ENCODE measurements at places on chromosomes 7 and 10. TPM values are rescaled to one million over a fixed set of nuclear protein-coding genes. Genes with fewer than 3 reads are reported as not detected.

DNA sequence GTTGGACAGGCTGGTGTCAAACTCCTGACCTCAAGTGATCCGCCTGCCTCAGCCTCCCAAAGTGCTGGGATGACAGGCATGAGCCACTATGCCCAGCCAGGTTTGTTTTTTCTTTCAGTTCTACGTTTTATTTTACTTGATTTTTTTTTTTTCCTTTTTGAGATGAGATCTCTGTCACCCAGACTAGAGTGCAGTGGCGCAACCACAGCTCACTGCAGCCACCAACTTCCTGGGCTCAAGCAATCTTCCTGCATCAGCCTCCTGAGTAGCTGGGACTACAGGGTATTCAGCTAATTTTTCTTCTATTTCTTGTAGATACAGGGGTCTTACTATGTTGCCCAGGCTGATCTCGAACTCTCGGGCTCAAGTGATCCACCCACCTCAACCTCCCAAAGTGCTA is 24.3 kb downstream of the GDI2 start:
- DNase-seq, result no peak

- DNase-seq, result peak; percentile 76
Measured at GRCh38 chr10:114026189-114027040, 17.3 kb upstream of the ADRB1 start.

- DNase-seq, result no peak
Measured at GRCh38 chr7:151999424-152000090, 25.9 kb upstream of the GALNT11 start.

DNA sequence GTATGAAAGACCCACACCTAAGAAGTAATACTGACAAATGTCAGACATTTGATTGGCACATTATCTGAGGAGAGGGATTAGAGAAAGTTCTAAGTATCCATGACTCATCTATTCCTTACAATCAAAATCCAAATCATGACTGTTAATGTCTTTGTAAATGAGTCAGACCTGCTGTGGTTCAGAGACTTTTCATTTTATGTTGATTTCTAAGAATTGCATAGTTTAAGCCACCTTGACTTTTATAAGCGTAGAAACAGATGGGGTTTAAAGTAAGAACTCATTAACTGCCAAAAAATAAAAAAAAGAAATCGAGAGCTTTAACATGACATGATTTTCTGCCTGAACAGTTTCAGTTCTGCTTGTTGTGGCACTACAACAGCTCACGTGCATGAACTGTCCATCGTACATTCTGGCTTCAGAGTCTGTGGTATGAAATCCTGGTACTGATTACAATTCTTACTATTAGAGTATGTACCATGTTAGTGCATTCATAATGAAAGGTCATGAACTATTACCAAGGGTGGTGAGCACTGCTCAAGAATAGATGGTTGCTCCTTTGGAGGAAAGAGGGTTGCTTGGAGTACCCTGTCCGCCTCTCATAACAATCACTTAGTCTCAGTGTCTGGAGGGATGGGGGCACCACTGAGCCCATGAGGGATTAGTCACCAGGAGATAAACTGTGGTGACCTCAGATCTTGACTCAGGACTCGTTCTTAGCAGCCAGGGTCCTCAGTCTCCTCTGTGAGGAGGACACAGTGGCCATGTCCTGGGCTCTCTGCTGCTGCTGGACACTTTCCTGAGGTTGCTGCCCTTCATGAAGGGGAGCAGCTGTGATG is 42.2 kb downstream of the ACSM6 start:
- DNase-seq, result peak; percentile 73

DNA sequence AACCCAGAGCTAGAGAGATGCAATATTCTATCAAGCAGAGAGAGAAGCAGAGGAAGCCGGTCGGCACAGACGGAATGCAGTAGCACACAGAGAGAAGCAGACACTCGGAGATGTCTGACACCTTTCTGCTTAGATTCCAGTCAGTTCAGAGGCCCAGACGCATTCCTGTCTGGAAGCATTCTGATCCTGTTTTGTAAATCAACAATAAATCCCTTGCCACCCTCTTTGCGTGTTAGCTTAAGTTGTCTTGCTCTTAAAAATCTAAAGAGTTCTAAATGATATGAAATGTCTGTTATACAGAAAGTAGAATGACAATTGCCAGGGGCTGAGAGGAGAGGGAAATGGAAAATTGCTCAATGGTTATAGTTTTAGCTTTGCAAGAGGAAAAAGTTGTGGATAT is 27.4 kb upstream of the ATRNL1 start:
- DNase-seq, result no peak

DNA sequence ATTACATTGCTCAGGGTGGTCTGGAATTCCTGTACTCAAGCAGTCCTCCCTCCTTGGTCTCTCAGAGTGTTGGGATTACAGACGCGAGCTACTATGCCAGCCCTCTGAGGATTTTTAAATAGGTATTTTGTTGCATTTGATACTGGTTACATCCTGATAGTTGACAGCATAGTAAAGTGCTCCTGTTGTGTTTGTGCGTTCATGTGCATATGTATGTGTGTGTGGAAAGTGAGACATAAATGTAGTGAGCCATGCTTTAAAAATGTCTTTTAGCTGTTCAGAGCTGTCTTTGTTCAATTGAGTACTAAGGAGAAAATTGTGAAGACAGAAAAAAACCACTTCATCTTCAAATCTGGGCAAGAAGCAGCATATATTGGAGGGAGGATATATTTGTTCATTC is 27.8 kb downstream of the ZNRF2 start:
- peak; percentile 28 for DNase-seq

- DNase-seq, result no peak
Measured at GRCh38 chr10:58644311-58644710, 131.6 kb downstream of the BICC1 start.

DNA sequence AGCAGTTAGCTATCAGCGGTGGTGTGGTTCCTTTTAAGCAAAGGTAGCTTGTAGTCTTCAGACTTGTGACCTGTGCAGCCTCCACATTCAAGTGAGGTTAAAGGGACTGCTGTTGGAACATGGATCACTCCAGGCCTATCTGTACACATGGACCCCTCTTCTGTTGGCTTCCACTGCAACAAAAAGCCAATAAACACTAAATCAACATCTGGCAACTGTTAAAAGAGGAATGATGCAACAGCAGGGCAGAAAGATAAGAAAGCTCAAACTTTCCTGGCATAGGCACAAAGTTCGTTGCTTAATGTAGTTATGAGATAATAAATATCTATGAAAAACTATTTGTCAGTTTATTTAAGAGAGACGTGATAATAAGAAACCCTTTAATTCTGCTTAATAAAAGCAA is 4.0 kb upstream of the MINPP1 start:
- no peak for DNase-seq

DNA sequence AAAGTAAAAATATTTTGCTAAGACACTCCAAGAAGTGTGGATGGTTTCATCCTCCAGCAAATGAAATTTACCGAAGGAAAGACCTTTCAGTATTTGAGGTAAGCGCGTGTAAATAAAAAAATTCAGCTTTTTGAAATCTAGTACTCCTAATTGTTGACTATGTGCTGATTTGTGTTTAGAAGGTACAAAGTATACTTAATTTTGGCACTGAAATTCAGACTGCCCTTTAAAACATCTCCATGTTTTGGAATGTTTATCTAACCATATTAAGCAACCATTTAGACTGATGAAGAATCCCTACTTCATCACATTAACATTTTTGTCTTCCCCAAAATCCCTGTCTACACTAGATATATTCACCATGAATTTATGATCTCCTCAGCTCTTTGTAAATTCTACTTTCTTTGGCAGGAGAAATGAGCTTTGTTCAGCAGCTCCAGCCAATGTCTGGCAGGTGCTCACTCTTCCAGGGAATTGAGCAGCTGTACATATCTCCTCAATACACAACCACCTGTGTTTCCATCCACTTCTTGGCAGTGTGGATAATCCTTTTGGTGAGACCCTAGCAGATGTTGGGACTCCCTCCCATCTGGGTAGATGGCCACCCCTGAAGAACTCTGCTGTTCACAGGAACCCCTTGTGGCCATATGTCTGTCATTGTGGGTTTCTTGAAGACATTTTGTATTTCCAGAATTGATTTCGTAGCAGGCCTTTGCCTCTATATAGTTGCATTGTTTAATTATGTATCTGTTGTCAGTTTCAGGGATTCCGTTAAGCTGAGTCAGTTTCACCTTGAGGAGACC is 129.4 kb upstream of the SAMD8 start:
- no peak for DNase-seq

- no peak for DNase-seq
Measured at GRCh38 chr10:78248651-78249464, 215.2 kb downstream of the RPS24 start.

- DNase-seq, result no peak
Measured at GRCh38 chr10:46050941-46051623, 5.0 kb upstream of the MSMB start.

- no peak for DNase-seq
Measured at GRCh38 chr10:11425296-11425610, 186.2 kb downstream of the USP6NL start.

- no peak for DNase-seq
Measured at GRCh38 chr7:25180946-25181345, 47.3 kb downstream of the NPVF start.

GRCh38 chr7:151570366-151570915 is 50.7 kb upstream of the RHEB start:
- DNase-seq, result peak; percentile 52

DNA sequence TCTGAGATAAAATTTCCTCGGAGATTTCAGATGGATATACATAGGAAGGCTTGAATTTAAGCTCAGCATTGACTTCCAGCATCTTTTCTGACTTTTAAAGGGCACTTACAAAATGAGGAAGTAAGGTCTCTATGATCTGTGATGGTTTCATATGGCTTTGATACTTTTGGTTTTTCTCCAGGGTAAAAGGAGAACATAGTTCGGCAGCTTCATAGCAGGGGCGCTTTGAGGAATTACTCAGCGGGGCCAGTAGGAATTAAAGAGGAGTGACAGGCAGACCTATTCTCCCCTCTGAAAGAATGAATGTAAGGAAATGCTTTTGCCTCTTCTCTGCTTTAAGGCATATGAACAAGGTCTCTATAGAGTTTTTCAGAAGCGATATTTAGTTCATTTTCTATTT is 80.0 kb upstream of the PCDH15 start:
- DNase-seq, result no peak

DNA sequence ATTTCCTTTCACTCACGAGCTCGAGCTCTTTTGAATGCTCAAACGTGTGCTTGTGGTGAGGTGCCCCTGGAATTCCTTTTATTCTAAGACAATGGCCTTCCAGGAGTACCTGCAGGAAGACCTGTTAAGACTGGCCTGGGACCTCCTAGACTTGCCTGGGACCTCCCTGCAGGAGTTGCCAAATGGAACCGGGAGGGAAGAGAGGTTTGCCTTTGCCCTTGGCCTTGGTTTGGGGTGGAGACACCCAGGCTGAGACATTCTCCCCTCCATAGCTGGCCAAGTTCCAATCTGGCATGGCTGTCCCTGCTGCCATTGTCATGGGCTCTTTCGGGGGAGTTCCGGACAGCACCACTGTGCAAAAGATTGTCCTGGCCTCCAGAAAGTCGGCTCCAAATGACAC is 39.7 kb downstream of the DNAJB12 start:
- DNase-seq, result no peak

- DNase-seq, result no peak
Measured at GRCh38 chr10:61905837-61906561, 4.5 kb downstream of the ARID5B start.

DNA sequence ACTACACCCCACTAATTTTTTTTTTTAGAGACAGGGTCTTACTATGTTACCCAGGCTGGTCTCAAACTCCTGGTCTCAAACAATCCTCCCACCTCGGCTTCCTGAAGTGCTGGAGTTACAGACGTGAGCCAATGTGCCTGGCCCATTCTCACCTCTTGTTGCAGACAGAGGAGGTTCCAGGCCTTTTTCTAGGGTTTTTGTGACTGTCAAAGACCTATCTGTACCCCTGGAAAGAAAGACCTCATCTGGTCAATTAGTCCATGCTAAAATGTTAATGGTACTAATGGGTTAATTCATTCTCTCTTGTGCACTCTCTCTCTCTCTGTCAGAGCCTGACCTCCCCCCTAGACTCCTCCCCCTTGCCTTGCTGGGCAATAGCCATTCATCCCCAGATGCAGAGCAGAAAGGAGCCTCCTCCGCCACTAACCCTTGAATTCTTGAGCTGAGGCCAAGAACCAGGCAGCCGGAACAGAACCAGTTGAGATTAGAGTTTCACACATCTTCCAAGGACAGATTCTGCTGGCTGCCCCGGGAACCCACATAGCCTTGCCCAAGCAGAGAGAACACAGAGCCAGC is 209.7 kb downstream of the SKIDA1 start:
- DNase-seq, result no peak

DNA sequence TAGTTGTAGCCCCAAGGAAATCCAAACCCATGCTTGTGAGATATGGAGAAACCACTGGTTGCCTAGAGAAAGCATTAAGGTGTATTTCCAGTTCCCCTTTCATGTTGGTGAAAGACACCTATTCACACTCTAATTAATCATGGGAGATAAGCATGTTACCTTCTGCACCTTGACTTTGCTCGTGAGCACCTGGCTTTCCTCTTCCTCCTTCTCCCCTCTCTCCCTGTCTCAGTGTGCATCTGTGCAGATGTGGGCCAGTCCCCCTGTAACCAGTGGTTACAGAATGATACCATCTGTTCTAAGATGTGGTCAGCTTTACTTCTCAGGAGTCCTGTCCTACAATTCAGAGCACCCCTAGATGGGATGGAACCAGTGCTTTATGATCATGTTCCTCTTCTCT is 160.6 kb downstream of the LCOR start:
- DNase-seq, result no peak

DNA sequence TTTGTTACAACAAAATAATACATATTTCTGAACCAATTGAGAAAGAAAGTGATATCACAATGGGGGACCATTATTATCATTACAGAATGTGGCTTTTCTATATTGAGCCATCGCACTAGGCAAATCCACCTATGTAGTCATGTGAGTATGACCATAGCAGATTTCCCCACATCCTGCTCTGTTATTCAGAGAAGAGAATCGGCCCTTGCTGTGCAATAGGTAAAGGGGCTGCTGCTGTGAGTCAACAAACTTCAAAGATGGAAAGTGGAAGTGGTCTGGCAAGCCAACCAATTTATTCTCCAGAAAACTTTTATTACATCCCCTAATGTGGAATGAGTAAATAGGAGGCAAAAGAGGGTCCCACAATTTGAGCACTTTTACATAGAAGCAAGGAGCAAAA is 573.4 kb downstream of the ETV1 start:
- DNase-seq, result peak; percentile 24

DNA sequence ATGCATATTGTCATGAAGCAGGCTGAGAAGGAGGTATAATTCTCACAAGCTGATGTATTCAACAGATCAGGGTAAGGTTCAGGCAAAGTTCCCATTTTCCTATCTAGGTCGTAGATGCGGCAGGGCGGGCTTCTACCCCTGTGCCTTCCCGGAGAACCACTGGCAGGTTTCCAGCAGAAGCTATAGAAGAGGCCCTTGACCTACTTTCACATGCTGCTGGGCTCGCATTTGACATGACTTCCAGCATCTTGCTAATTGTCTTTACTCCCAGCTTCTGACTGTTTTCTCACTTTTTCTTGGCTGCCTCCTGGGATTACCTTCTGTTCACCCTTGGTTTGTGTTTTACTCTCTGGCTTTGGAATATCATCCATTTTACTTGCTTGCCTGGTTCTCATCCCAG is 32.6 kb upstream of the ORC5 start:
- DNase-seq, result no peak

Gene TAS2R41
- not detected for total RNA-seq

Gene UPK3BL2
- 22.5 TPM for total RNA-seq

Gene CUBN
- 0.80 TPM for total RNA-seq

Gene ALOX5
- total RNA-seq, result 0.11 TPM

Gene UCMA
- total RNA-seq, result not detected

Gene SLC39A12
- not detected for total RNA-seq

Gene ACBD7
- 5.4 TPM for total RNA-seq

Gene FGL2
- total RNA-seq, result not detected

Gene SSMEM1
- not detected for total RNA-seq

Gene ST8SIA6
- total RNA-seq, result not detected

Gene MSMB
- not detected for total RNA-seq

Gene ADCYAP1R1
- not detected for total RNA-seq

Gene FAM221A
- 5.6 TPM for total RNA-seq

Gene TRIM74
- total RNA-seq, result 0.23 TPM

Gene EN2
- total RNA-seq, result 2.3 TPM
